ENCODE measurements at places on chromosomes 12 and 14.

GRCh38 chr12:21413369-21414277, 23.8 kb upstream of the PYROXD1 start:
- no peak for DNase-seq

DNA sequence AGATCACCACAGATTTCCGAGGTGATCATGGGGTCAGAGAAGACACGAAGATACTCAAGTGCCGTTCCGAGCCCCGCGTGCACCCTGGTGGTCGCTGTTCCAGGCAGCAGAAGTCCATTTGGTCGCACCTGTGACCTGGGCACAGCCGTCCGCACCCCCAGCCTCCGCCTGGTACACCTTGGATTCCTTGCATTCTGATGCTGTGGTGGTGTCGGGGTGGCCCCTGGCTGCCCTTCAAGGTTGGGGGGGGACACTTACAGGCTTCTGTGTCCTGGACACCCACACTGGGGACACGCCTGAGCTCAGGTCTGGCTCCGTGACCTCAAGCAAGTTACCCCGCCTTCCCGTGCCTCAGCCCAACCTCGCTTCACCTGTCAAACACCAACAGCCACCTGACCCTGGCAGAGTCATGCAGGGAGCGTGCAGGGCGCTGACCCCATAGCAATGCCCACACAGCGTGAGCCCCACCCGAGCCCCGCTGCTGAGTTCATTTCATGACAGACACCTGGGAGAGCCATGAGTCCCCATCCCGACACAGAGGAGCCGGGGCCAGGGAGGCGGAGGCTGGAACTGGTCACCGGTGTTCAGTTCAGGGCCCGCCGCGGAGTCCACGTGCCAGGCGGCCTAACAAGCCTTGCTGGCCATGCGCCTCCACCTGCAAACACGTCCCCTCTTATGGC, 17.9 kb upstream of the GALNT9 start:
- no peak for DNase-seq

DNA sequence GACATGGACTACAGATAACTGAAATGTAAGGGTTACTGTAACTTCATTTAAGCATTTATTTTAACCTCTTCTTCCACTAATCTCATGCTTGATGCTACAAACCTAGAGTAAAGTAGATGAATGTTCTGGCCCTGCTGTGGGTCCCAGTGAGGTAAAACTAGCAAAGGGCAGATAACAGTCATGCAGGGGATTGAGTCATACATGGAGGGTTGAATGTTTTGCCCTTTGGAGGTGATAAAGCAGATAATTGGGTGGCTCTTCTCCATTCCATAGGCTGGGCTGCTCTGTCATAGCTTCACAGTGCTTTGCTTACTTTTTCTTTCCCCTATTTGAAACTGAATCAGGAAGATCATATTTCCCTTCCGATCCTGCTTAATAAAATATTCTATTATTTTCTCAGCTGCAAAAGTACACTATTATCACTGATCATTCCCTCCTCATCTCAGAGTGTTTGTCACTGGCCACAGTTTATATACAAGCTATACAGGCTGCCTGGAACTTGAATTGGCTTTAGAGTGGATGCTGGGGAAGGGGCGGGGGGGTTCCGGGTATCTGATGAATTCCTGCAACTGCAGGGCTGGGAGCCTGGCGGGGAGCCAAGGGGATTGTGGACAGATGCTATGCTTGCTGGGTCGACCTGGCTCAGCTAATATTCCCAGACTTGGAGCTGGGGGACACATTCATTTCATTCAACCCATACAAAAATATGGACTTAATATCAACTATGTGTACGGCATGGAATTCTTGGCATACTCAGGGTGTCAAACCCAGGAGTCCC, 235.1 kb downstream of the NRXN3 start:
- no peak for DNase-seq

DNA sequence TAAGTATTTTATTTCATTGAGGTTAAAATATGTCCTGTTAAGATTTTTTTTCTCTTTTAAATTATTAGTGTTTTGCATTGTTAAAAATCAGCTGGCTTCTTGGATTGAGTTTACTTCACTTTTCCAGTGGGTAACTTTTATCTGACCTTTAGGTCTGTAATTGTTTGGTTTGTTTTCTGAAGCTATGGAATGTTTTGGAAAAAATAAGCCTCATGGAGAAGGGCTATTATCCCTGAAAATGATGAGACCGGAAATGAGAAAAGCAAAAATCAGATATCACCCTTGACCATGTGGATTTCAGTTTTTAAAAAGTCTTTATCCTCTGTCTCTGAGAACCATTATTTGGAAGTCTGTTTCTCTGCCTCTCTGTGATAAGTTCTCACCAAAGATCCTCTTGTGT, 180.9 kb downstream of the RAD51B start:
- no peak for DNase-seq

GRCh38 chr12:45532113-45532512, 197.4 kb upstream of the ARID2 start:
- DNase-seq, result no peak

GRCh38 chr12:13007496-13008233, 7.6 kb upstream of the HEBP1 start:
- no peak for DNase-seq

DNA sequence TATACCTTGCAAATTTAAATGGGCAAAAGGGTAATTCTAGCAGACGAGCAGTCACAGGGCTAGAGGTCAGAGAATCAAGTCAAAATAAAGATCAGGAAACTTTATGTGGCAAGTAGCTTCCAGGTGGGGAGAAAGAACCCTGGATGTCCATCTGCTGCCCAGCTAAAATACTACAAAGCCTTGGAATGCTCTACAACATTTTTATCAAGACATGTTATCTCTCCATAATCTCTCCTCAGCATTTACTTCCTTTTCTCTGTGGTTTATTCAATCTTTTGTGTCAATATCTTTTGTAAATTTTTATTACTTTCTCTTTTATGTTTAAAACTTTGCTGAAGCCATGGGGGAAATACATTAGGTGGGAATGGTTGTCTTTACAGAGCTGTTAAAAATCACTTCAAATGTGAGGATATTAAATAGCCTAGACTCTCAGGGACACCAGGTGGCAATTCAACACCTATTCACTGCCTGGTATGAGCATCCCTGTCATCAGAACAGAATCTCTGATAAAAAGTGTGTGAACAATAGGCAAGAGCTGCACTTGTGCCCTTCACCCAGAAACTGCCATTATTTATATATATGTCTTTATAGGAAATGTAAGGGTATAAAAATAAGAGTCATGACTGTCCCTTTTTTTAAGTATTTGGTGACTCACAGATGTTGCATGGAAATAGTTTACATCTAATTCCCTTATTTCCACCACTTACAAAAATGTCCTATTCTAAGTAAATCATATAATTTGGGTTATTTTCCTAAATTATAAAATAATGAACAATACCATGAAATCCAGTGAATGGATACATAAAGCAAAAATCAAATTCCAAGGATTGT, 152.9 kb downstream of the EPS8 start:
- no peak for DNase-seq

DNA sequence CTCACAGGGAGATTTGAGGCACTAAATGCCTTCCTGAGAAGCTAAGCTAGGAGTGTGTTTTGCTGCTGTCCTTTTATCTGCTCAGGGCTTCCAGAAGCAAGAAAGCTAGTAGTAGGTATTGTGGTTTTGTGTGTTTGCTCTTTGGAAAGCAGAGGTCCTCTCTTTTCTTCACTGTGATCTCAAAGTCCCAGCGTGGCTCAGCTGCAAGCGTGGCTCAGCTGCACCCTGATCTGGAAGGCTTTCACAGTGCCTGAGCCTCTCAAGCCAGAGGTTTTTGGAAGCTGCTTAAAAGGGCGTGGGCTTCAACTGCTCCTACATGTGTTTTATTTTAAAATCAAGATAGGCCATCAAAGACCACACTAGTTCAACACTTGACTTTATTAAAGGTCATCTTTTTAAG, 337.4 kb upstream of the RGS6 start:
- DNase-seq, result no peak

GRCh38 chr12:53055471-53056266, 5.8 kb downstream of the TNS2 start:
- DNase-seq, result no peak

- DNase-seq, result no peak
Observed at GRCh38 chr12:131494216-131494615, 216.7 kb upstream of the SFSWAP start.

- DNase-seq, result no peak
Observed at GRCh38 chr12:106633451-106633823, 50.6 kb downstream of the RFX4 start.

DNA sequence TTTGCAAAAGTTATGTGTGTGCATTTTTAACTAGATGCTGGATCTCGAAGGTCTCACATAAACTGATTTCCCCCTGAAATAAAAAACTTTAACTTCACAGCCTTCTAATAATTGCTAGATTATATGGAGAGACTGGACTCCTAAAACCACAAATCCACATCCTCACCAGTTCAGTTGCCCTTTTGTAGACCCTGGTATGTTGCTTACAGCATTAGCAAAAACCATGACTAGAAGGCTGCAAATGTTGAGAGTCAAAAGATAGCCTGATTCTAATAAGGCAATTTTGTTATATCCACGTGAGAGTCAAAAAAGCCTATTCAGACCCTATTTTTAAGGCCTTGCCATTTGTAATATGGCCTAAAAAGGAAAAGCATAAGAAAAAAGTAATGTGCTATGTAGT, 37.4 kb downstream of the RASSF8 start:
- no peak for DNase-seq

- no peak for DNase-seq
Observed at GRCh38 chr12:14905269-14906004, 19.8 kb upstream of the MGP start.

DNA sequence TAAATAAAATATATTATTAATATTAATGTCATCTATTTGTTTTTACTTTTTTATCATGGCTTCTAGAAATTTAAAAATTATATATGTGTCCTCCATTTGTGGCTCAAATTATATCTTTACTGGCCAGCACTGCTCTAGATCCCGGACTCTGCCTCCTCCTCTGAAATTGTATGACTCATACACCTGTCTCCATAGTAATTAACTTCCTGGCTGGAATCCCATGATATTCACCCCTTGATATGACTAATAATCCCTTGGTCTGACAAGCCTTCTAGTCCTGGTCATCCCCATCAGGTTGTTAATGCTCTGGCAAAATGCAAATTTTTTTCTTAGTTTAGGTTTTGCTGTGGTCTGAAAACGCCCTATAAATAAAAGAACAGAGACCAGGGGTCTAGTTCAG, 116.2 kb downstream of the BMP4 start:
- no peak for DNase-seq

DNA sequence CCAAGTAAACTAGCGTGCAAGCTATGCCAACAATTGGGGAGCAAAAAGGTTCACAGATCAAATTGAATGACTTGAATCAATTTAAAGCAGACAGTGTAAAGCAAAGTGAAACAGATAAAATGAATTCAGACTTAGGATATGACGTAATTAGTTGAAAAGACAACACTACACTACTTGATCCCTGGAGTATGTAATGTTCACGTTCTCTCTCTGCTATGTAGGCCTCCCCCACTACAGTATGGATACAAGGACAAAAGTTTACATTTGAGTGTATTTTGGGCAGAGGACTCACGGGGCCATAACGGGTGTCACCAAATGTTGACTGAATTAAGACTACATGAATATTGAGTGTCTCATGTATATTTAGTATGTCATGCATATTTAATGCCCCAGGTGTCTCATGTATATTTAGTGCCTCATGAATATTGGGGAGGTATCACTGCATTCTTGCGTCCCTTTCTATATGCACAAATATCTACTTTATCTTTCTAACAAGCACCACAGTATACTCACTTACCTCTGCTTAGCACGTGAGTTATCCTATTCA, 44.5 kb downstream of the RERGL start:
- no peak for DNase-seq

- DNase-seq, result no peak
Observed at GRCh38 chr12:6462234-6462995, 8.1 kb downstream of the VAMP1 start.

GRCh38 chr14:96304956-96305355, 48.9 kb downstream of the BDKRB1 start:
- no peak for DNase-seq

DNA sequence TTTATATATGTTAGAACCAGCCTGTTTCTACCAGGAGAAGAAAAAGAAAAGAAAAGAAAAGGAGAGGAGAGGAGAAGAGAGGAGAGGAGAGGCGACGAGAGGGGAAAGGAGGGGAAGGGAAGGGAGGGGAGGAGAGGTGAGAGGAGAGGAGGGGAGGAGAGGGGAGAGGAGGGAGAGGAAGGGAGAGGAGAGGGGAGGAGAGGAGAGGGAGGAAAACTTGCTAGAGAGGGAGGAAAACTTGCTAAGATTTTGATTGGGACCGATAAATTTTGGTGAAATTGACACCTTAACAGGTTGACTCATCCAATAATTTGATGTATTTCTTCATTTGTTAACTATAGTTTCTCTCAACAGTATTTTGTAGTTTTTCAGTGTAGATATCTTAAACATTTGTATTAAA, 164.0 kb upstream of the SYT1 start:
- DNase-seq, result no peak

- DNase-seq, result peak; percentile 58
Observed at GRCh38 chr12:52213564-52214420, 19.3 kb upstream of the KRT7 start.

GRCh38 chr12:39892146-39892545, 213.7 kb downstream of the SLC2A13 start:
- no peak for DNase-seq

DNA sequence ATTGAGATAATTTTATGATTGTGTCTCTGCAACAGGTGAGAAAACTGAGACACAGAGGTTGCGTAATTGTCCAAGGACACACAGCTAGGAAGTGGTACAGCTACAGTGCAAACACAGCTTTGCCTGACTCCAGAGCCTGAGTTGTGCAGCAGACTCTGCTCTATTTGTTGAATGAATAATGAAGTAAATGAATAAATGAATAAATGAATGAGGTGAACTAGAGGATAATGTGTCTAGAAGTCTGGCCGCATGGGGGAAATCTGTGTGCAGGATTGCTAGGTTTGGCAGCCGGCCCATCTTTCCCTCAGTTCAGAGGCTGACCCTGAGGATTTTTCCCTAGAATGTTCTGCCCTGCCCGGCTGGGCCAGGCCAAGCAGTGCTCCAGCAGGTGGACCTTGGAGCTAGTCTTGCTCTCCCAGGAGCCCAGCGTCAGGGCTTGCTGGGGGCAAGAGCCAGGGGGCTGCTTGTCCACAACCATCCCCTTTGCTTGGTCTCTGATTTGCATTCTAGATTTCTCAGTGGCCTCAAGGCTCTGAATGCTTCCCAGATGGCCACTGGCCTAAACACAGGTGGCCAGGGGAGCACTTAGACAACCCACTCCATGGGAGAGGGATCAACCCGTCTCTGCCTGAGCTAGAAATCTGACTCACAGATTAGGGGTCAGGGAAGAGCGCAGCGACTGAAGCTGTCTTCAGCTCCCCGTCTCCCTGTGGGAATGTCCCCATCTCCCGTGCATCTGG, 225.2 kb downstream of the C12orf75 start:
- no peak for DNase-seq

GRCh38 chr14:61266436-61266835, 14.7 kb downstream of the TMEM30B start:
- DNase-seq, result no peak

All from GM04504 (cell line).